ENCODE measurements at places on chromosomes 7 and 10.

- no peak for DNase-seq
These were observed 500.1 kb upstream of the KLF6 start for GRCh38 chr10:4285121-4285520.

DNA sequence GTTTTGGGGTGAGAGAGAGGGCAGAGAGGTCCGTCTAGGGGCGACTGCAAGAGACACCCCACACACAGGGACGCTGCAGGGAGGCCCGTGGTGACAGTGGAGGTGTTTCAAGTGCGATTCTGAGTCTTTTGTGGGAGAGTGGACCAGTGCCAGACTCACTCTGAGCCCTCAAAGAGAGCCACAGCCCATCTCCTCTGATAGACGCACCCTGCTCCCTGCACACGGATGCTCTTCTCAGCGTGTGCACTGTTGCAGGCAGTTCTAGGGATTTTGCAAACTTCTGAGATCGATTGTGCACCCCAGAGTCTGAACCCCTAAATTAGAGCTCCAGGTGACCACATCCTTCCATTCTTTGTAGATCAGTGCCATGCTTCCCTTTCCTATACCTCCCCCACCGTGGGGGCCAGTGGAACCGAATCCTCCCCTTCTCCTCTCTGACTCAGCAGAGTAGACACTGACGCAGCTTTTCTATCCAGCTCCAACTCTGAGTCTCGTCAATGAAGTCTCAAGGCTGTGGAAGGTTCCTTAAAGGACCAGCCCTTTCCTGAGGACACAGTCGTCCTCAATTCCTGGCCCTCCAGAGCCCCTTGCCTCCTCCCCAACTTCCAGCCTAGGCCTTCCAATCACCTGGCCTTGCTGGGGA is 83.8 kb downstream of the TMEM130 start:
- DNase-seq: no peak

DNA sequence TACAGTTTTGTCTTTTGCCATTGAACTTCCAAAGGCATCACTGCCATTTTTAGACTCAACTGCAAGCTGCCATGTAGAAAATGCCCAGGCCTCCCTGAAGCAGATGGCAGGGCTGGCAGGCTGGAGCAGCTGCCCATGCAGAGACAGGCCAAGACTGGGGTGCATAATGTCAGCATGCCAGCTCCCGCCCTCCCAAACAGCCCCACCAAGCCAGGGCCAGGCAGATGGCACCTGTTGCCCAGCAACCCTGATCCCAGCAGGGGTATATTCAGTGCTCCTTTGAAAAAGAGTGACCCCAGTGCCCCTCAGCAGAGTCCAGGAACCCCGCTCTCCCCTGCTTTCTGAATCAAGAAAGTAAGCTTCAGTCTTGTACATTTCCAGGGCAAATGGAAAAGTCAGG is 32.6 kb downstream of the VSTM4 start:
- no peak for DNase-seq

- no peak for DNase-seq
These were observed 182.1 kb upstream of the CDC14C start for GRCh38 chr7:48742079-48742798.

- DNase-seq: no peak
These were observed 99.8 kb downstream of the ICA1 start for GRCh38 chr7:8162181-8162580.

DNA sequence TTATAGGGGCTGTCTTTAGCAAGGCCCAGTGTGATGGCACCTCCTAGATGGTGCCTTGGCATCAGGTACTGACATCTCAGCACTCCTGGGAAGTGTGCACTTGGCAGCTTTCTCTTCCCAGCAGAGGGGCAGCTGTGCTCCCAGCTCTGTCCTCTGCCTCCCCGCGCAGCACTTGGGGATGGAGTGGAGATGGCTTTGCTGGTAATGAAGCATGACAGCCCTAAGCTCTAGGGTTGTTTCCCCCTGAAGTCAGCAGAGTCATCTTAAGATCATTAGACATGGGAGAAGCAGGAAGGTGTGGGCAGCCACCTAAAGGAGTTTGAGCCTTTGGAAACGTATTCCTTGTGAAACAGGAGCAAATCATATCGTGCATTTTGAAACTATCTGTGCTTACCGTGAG is 46.7 kb downstream of the HTRA1 start:
- no peak for DNase-seq

GRCh38 chr10:100968062-100968736 is 1.1 kb upstream of the SEMA4G start:
- DNase-seq: no peak

GRCh38 chr7:1638215-1638661 is 31.8 kb upstream of the ELFN1 start:
- DNase-seq: no peak

GRCh38 chr10:89305766-89306433 is 4.1 kb downstream of the IFIT2 start:
- no peak for DNase-seq

- no peak for DNase-seq
These were observed 118.9 kb downstream of the PPP1R3A start for GRCh38 chr7:113799896-113800295.

DNA sequence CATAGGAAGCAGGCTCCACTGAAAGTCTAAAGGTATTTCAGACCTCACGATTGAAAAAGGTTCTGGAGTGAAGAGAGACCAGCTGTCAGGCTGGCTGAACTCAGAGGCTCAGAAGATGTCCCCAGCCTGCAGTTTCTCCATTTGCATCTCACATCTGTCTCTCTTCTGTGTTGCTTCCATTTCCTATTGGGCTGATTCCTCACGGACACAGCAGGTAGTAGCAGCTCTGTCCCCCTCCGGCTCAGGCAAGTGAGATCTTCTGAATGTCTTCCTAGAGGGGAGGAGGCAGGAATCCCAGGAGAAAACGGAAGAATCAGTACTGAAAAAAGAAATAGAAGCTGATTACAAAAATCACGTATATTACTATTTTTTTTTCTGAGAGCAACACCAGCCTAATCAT is 274.1 kb upstream of the COBL start:
- DNase-seq: no peak

DNA sequence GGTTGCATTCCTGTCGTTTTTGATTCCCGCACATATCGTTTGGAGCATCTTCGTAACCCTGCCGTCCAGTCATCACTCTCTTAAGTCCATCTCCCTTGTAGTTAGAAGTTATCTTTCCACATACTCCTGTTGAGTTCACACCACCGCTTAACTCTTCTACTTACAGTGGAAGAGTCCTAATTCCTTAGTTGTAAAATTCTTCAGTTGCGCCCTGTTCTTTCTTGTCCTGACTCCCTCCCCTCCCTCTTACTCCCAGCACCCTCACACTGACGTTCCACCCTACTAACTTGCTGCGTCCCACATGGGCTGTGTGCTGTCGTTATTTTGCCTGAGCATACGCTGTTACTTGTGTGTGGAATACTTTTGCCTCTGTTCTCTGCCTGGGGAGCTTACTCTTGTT is 11.7 kb downstream of the DNAJB6 start:
- no peak for DNase-seq

DNA sequence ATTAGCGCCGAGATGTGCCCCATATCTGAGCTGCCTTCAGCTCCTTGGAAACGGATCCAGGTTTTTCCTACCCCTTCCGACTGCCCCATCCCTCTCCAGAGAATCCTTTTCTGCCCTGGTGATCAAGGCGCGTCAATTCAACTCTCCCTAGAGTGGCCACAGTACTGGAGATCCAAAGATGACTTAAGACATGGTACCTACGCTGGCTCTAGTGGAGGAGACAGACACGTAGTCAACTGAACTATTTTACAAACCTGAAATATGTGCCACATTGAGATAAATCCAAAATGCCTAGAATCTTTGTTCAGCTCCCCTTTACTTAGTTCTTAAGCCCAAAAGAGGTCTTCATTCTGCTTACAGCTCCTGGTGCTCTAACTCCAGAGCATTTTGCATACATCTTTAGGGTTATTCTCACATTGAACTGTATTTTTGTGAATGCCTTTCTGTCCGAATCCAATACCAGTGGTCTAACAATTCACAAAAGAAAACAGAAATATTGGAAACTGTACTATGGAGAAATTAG is 444 bp upstream of the TNPO3 start:
- no peak for DNase-seq

DNA sequence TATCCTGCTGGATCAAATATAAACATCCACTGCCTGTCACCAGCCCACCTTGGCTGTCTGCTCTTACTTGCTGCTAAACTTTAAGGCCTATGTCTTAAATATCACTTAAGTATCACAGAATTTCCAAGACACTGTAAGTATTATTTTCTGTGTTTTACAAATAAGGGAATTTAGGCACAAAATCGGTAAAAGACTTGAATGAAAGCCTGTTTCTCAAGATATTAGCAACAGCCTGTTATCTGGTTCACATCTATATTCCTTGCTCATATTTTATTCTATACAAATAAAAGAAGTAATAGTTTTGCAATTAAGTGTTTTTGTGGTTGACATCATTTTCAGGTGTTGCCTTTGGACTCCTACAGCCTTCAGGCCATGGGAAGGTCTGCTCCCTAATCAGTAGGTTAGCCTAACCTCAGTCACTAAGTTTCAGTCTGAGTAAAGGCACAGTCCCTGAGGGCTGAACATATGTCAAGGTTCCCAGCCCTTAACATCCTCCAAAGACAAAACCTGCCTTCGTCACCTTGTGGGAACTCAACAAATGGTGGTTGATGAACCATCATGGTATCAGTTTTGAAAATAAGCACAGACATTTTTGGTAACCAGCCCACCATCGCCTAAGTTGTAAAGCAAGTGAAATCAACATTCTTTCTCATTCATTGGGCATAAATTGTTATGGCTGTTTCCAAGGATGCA is 127.1 kb downstream of the CREB5 start:
- DNase-seq: no peak

GRCh38 chr7:101900103-101900502 is 82.7 kb downstream of the CUX1 start:
- DNase-seq: no peak

DNA sequence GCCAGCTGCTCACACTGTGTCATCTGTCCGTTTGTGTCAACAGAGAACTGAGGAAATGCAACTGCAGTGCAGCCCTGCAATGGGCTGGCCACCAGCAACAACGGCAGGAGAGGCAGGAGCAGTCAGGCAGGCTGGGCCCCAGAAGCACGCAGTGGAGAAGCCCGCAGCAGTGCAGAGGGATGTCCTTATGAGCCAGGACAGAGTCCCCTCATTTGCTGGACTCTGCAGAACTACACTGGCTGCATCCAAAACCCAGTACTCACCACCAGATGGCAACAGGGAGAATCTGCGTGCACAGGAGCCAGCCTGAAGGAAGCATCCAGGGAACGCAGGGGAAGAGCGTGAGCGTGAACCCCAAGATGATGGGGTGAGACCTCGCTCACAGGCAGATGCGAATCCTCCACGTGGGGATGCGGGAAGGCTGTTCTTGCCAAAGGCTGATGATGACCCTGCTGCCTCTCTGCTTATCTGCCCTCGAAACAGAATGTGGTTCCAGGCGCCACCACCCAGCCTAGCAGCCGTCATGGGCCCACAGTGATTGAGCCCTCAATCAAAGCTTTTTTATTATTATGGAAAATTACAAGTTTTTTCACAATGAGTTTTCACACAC is 232.1 kb downstream of the PTPRN2 start:
- DNase-seq: no peak

GRCh38 chr7:92678291-92678920 is 88.2 kb upstream of the FAM133B start:
- DNase-seq: no peak

GRCh38 chr7:17680943-17681351 is 259.3 kb downstream of the SNX13 start:
- DNase-seq: no peak

DNA sequence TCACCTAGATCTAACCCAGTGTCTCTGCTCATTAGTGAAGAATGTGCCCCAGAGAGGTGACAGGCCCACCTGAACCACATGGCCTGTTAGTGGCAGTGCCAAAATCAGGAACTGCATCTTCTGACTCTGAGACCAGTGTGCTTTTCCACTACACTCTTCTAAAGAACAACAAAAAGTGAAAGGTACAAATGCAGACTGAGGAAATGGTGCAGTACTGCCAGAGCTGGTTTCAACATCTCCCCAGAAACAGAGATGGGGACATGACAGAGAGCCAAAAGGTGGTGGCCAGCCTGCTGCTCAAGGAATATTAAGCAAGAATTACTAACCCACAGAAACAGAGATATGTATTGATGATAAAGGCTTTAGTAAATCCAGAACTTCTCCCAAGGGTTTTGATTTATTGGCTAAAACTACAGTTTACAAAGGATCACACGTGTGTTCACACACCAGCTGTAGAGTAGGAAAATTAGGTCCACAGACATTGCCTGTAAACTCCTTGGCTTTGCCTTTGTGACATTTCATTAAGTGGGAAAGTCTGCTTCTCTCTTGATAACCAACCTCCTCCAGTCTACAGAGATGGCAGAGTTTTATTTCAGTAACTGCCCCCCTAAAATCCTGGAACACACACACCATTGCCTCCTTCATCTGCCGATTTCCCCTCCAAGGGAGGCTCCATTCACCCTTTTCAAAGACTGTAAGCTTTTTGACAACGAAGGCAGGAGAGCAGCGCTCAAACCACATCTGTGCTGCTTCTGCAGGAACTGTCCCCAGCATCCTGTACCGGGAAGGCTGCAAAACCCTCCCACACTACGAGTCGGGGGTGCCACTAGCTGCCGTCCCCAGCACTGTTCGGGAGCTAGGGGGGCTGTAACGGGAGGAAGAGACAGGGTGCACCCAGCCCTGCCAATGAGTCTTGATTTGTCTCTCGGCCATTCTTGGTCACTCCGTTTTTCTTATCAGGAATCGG is 29.8 kb downstream of the GSDME start:
- no peak for DNase-seq

DNA sequence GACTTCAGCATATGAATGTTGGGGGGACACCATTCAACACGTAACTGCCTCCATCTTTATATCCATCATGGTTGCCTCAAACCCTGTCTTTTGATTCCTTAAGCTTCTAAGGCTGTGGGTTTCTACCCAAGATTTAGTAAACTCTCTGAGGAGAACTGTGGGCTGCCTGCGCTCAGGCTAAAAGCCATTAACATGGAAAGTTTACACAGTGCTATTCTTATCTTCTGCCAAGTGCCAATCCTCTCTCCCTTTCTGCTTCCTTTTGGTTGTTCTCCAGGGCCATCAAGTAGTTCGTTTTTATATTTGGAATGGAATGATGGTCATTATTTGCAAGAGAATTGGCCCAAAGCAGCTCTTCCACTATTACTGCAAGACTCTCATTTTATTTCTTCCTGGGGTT is 97.3 kb upstream of the KLF14 start:
- no peak for DNase-seq

DNA sequence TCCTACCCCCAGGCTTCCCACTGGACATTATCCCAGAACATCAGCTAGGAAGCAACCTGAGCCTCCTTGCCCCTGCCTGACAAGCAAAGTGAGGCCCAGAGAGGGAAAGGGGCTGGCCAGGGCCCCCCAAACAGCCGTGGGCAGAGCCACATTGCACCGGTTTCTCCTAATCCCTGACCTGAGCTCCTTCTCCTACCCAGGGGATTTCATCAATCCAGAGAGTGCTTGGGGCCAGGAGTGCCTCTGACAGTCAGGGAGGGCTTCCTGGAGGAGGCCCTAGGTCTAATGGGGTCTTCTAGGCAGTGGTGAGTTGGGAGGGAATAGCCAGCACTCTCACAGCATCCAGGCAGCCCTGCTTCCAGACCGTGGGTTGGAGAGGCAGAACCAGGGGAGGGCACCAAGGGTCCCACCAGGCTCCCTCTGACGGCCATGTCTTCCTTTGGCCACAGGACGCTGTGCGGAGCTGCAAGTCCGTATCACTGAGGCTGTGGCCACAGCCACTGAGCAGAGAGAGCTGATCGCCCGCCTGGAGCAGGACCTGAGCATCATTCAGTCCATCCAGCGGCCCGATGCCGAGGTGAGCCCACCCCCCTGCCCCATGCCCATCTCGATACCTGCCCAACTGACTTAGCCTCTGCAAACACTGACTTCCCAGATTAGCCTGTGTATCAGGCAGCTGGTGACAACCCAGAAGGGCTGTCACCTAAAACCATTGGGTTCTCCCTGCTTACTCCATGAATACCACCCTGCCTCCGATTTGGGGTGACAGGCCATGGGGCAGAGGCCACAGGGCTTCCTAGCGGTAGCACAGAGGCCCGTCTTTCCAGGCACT is 13.5 kb upstream of the SH2B2 start:
- no peak for DNase-seq

Measured in stimulated activated CD4-positive, alpha-beta T cell treated with anti-CD3 and anti-CD28 coated beads, Interleukin-2, amount 100 ng/mL, for 4 hours (primary cell).